ENCODE measurements at places on chromosomes 1 and 21.

DNA sequence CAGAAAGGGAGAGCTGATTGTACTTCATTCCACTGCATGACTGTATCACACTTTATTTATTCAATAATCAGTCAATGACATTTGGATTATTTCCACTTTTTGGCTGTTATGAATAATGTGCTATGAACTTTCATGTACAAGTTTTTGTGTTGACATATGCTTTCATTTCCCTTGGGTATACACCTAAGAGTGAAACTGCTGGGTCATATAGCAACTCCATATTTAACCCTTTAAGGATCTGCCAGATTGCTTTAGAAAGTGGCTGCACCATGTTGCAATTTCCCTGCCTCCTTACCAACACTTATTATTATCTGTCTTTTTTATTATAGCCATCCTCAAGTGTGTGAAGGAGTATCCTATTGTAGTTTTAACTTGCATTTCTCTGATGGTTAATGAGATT lies 108.8 kb upstream of the KCNK1 start:
- no peak for DNase-seq

DNA sequence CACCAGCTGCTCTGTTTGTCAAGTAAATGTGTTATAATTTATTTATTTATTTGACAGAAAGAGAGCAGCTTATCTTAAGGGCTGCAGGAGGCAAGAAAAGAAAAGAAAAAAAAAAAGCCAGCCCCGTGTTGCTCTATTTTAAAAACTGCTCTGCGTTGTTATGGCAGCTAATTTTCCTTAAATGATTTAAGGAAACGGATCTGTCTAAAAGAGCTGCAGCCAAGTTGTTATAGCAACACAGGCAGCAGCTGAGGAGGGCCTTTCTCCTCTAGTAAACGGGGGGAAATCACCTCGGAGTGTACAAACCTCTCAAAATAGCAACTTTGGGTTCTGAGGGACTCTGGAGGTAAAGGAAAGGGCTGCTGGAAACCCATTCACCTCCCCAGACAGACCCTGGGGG lies 149.2 kb downstream of the BEND5 start:
- no peak for DNase-seq

GRCh38 chr1:21322681-21323016 lies 32.4 kb upstream of the ECE1 start:
- no peak for DNase-seq

DNA sequence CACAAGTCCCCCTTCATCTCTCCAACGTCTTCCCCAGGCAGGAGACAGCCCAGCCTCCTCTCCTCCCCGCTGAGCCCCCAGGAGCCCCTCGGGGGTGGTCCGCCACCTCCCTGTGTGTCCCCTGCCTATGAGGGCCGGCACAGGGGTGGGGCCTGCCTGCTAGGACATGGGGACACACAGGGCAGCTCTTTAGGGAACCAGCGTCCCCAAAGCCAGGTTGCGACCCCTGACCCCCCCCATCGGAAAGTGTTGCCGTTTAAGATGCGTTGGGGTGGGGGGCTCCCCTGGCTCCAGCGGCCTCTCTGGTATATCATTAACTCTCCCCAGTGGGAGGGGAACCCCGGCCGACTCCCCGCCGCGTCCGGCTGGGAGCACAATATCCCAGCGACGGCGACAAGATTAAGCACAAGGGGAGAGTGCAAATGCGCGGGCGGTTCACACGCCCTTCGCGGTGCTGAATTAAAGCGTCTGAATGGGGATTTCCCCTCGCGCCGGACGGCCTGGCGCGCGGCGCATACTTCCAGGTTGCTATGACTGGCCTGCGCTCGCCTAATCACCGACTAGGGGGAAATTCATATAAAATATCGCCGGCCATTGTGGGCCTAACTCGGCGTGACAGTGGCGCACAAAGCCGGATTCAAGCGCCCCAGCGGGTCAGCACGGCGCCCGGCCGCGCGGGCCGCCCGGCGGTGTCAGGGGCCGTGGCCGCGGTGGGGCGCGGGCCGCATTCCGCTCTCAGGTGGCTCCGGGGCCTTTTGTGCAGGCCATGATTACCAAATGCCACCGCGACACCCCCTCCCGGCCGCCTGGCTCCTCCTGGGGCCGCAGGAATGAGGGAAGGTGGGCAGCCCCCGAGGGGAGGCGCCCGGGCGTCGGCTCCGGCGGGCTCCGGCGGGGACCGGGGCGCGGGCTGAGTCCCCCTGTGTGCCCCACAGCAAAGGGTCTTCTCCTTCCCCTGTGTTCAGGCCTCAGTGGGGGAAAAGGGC lies 30.9 kb downstream of the WNT3A start:
- DNase-seq = no peak

- peak; percentile 63 for DNase-seq
Measured at GRCh38 chr1:234987415-234988154, 141.1 kb downstream of the TOMM20 start.

DNA sequence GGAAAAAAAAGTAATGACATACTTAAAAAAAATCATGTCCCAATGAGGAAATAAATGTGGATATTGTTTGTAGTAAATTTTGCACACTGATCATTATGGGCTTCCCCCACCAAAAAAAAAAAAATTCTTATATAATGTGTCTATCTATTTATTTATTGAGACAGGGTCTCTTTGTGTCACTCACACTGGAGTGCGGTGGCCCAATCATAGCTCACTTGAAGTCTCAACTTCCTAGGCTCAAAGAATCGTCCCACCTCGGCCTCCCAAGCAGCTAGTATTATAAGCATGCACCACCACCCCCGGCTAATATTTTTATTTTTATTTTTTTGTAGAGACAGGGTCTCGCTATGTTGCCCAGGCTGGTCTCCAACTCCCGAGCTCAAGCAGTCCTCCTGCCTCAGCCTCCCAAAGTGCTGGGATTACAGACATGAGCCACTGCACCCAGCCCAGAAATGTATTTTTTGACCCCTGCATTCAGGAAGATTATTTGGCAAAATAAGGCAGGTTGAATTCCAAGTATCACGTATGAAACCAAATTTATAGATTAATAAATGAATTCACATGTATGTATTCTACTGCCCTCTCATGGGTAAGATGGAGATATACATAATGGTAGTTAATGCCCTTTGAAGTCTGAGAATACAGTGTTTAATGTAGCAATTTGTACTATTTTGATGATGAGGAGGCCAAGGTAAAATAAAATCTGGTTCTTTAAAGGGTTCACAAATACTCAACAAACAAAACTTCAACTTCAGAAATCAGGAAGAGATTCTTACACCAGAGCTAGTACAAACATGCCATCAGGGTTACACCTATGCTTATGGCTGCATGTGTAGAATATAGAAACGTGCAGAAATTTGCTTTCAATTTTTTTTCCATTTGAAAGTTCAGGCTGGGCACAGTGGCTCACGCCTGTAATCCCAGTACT lies 1.4 kb upstream of the DENND2C start:
- peak; percentile 24 for DNase-seq

GRCh38 chr1:108877348-108878159 lies 769 bp downstream of the GPSM2 start:
- DNase-seq = no peak

- DNase-seq = no peak
Measured at GRCh38 chr1:24989082-24989481, 59.0 kb upstream of the RUNX3 start.

DNA sequence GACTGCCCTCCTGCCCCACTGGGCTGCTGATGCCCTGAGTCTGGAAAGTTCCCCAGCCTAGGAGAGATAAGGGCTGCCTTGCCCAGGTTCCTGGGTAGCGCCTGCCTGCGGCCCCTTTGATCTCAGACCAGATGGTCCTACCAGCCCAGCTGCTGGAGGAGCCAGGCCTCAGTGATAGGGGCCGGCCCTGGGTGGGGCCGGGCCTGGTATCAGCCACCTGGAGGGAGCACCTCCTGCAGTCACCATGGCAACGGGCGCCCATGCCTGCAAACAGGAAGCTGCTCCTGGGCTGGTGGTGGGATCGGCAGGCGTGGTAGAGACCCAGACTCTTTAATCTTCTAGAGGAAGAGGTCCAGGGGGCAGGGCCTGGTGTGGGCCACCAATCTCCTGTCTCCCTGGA lies 119.7 kb upstream of the WNT4 start:
- no peak for DNase-seq

- DNase-seq = no peak
Measured at GRCh38 chr1:206828765-206829164, 36.7 kb upstream of the IL20 start.

DNA sequence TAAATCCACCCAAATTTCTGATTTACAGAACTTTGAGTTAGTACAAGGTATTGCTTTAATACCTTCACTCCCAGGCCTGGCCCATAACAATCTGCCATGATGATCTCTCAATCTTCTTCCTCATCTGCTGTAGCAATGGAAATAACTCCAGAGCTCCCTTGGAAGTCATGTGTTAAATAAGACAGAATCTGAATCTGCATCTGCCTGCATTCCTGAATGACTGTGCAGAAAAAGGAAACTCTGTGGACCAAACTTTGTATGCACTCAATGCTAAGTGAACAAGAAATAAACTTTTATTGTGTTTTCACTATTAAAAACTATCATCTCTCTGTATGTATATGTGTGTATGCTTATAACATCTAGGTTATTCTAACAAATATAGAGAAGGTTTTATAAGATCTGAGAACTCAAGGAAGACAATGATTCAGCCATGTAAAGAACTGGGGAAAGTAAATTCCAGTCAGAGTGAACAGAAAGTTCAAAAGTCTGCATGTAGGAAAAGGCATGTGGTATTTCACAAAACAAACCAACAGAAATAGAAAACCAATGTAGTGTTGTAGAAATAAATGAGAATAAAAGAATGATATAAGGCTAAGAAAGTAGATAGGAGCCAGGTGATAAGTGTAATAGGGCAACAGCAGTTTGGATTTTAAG lies 390.2 kb downstream of the USH2A start:
- no peak for DNase-seq

GRCh38 chr1:76961181-76961819 lies 94.0 kb downstream of the ST6GALNAC5 start:
- no peak for DNase-seq

DNA sequence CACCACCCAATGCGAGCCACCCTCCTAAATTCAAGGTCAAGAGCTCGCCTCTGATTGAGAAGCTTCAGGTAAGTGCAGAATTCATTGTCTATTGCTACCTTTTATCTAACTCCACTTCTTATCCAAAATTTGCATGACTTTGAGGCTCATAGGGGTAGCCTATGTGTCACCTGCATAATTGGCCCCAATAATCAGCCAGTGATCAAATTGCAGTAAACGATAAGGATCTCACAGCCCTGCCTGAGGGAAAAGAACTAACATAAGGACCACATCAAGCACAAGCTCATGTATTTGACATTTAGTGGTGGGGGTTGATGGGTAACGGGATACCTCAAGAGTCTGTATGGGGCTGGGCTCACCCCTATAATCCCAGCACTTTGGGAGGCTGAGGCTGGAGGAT lies 31.7 kb upstream of the MPZL1 start:
- no peak for DNase-seq

DNA sequence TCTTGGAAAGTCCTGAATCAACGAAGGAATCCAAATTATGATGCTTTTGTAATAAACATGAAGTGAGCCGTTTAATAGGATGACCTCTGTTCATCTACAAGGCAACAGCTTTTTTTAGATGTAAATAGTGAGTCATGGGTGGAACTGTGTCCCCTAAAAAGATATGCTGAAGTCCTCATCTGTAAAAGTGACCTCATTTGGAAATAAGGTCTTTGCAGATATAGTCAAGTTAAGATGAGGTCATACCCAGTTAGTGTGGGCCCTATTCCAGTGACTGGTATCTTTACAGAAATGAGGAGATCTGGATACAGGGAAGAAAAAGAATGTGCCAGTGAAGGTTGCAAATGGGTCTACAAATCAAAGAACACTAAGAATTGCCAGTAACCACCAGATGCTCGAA lies 1287.3 kb upstream of the ADGRL4 start:
- no peak for DNase-seq

- DNase-seq = no peak
Measured at GRCh38 chr21:34808569-34809204, 139.9 kb downstream of the CLIC6 start.

DNA sequence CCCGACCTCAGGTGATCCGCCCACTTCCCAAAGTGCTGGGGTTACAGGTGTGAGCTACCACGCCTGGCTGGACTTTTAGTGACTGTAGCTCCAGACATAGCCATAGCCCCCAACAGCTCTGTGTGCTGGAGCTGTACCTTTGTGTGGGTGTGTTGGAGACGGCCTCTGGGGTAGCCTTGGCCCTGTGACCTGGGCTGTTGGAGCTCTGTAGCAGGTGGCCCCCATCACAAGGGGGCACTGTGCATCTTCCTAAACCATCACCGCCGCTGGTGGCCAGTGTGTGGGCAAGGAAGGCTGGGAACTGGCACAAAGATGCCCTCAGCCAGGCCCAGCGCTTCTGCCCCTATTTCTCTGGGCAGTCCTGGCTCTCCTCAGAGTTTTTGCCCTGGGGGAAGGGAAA lies 38.4 kb upstream of the FOXO6 start:
- DNase-seq = peak; percentile 28

DNA sequence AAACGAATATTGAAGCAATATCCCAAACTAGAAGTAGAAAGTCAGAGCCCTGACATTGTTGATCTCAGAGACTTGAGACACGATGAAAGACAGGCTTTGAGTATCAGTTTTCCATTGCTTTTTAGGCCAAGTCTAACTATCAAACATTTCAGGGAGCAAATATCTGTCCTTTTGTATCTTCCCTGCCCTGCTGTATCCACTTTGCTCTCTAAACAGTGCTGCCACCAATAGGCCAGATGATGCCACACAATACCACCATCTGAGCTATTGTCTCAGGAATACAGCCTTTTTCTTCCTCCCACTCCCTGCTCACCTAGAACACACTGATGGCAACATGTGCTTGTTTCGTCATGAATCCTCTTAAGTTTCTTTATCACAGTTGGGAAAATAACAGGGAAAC lies 62.6 kb upstream of the SPAG17 start:
- DNase-seq = no peak

GRCh38 chr1:204480515-204480914 lies 14.1 kb downstream of the PIK3C2B start:
- no peak for DNase-seq

DNA sequence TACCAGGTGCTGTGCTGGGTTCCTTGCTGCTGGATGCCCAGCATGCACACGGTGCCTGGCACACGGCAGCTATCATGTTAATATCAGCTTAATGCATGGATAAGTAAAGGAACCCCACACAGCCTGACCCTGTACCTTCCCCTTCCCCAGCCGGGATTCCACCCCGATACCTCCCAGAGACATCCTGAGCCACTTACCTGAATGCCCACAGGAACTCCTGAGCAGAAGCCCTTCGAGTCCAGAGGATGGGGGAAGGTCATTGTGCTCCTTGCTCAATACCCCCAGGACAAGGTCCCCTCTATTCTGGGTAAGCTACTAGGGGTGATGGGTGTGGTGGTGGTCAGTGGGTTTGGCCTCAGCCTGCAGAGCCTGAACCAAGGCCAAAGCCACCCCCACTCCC lies 1.4 kb downstream of the FAM131C start:
- DNase-seq = no peak

DNA sequence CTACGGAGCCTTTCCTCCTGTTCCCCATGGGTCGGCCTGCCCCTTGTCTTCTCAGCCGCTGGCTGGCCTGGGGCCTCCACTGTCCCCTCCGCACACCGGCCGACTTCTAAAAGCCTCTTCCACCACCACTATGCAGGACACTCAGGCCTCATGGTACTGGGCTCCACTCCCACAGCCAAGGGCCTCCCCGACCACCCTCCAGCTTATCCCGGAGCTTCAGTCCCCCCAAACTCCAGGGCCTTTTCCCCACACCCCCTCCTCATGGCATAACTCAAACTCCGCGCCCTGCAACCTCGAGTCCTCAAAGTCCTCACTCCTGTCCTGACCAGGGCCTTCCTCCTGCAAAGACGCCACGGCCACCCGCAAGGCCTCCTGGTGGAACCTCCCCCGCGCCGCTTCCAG lies 2.0 kb downstream of the LRRC41 start:
- DNase-seq = peak; percentile 19

- no peak for DNase-seq
Measured at GRCh38 chr1:84853741-84854721, 39.0 kb downstream of the LPAR3 start.

- DNase-seq = no peak
Measured at GRCh38 chr21:29667651-29668050, 272.1 kb downstream of the GRIK1 start.
